ENCODE measurements at places on chromosomes 6 and 20.

DNA sequence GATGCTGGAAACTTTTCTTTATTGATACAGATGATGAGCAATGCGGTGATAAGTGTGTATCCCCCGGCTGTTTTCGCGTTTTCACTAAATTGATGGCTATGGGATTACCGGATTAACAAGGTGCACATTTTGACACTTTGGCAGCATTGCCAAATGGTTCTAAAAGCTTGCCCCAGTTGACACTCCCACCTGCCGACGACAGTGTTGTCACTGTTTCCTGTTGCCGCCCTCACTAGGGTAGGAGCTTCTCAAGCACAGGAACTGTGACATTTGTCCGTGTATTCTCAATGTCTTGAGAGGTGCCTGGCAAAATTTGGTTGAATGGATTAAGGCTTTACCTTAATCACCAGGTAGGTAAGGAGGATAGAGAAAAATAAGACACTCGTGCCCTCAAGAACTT is 9.8 kb upstream of the MAPK13 start:
- DNase-seq, result no peak

DNA sequence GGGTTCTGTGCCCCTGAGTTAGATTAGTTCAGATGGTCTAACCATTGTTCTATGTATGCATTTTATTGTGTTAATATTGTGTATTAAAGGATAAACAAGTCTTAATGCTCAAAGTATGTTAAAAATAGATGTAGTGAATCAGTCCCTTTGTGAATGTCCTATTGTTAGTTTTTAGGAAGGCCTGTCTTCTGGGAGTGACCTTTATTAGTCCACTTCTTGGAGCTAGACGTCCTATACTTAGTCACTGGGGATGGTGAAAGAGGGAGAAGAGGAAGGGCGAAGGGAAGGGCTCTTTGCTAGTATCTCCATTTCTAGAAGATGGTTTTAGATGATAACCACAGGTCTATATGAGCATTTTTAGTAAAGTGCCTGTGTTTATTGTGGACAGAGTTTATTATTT is 12.3 kb upstream of the HMGN4 start:
- no peak for DNase-seq

GRCh38 chr6:51893366-51893765 is 194.0 kb downstream of the PKHD1 start:
- peak; percentile 22 for DNase-seq

GRCh38 chr6:80003826-80004172 is 650 bp upstream of the TTK start:
- DNase-seq, result no peak

DNA sequence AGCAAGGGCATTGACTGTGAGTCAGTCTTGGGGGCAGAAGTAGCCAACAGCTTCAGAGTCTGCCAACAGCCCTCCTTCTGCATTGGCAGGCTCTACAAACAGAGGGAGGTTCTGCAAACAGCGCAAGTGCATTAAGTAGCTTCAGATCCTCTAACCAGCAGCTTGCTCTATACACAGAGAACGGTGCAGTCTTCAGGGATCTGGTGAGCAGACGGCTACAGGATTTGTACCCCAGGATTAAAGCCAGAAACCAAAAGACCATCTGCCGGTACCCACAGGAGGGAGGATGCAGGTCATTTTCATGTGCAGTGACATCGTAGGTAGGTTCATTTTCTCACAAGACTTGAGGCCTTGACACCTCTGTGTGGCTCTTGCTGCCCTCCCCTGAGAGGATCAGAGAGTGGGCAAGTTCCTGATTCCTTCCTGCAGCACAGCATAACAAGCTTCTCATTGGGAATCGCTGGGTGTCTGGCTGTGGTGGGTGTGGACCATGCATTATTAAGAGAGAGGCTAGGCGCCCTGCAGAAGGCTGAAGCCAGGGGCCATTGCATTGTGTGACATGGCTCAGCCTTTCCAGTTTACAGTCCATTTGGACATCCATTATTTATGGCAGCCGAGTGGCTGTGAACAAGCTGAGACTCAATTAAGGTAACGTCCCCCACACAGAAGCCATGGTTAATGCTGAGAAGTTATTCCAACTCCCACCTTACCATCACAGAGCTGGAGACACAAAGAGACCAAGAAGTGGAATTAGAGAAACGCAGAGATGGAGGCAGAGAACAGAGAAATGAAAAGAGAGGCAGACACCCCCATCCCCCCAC is 250.0 kb downstream of the LRFN2 start:
- no peak for DNase-seq

GRCh38 chr6:35810971-35811698 is 6.0 kb downstream of the LHFPL5 start:
- no peak for DNase-seq

- DNase-seq, result no peak
Observed at GRCh38 chr6:44044154-44044539, 83.1 kb downstream of the MRPL14 start.

GRCh38 chr6:42007286-42008137 is 42.8 kb upstream of the TAF8 start:
- DNase-seq, result no peak

GRCh38 chr6:63452125-63452524 is 120.2 kb upstream of the LOC128125822 start:
- no peak for DNase-seq

GRCh38 chr6:125154118-125154760 is 666 bp downstream of the TPD52L1 start:
- DNase-seq, result no peak

DNA sequence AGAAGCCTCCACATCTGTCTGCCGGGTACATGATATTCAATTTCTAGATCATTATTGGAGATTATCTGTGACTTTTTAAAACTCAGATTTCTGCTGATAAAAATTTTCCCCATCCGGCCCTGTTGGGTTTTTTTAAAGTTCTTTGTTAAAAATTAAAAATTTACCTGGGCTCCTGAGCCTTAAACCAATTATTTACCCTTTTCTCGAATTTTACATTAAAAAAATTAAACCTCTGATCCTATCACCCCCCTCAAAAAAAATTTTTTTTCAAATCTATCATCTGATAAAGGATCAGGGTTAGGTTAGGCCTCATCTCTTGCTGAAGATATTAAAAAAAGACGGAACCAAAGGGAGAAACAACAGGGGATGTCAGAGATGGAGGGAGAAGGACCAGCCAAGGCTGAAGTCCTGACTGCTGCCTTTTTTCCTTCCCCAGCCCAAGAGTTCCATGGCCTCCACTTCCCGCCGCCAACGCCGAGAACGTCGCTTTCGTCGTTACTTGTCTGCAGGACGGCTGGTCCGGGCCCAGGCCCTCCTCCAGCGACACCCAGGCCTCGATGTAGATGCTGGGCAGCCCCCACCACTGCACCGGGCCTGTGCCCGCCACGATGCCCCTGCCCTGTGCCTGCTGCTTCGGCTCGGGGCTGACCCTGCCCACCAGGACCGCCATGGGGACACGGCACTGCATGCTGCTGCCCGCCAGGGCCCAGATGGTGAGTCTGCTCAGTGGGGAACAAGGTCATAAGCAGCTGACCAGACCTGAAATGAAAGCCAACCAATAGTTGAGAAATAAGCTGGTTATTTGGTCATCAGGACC is 527 bp downstream of the NFKBIL1 start:
- DNase-seq, result no peak

DNA sequence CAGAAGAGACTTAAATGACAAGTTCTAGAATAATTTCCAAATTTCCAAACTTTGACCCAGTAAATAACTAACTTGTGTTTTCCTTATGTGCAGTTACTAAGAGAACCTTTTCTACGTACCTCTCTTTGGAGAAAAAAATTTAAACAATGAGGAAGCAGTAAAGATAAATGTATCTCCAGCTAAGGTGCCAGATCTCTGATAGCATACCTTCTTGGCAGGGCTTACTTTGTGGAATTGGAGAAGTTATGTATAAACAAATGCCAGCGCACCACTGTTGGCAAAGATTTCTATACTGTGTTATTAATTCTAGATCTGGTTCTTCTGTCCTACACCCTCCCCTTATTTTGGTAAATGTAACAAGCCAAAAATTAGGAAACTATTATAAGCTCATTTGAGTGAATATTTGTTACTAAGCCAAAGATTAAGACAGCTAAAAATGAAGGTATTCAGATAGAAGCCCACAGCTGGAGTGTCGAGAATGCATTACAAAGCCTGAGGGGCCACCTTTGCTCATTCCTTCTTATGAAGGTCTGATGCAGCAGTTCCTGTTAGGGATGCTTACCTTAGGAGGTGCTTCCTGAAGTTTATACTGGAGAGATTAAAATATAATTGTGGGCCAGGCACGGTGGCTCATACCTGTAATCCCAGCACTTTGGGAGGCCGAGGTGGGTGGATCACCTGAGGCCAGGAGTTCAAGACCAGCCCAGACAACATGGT is 373.1 kb upstream of the SOX4 start:
- no peak for DNase-seq

GRCh38 chr20:22232923-22233322 is 351.4 kb downstream of the FOXA2 start:
- no peak for DNase-seq

- DNase-seq, result no peak
Observed at GRCh38 chr20:4130404-4131189, 115.2 kb upstream of the RNF24 start.

DNA sequence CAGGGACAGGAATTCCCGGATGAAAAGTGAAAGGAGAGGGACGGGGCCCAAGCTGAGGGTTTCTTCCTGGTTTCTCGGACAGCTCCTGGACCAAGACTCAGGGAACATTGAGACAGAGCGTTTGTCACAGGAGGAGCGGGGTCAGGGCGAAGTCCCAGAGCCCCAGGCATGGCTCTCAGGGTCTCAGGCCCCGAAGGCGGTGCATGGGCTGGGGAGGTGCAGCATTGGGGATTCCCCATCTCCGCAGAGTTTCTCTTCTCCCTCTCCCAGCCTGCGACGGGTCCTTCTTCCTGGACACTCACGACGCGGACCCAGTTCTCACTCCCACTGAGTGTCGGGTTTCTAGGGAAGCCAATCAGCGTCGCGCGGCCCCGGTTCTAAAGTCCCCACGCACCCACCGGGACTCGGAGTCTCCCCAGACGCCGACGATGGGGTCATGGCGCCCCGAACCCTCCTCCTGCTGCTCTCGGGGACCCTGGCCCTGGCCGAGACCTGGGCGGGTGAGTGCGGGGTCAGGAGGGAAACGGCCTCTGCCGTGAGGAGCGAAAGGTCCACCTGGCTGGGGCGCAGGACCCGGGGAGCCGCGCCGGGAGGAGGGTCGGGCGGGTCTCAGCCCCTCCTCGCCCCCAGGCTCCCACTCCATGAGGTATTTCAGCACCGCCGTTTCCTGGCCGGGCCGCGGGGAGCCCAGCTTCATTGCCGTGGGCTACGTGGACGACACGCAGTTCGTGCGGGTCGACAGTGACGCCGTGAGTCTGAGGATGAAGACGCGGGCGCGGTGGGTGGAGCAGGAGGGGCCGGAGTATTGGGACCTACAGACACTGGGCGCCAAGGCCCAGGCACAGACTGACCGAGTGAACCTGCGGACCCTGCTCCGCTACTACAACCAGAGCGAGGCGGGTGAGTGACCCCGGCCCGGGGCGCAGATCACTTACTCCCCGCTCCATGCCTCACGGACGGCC is 54.6 kb upstream of the POLR1H start:
- DNase-seq, result no peak

DNA sequence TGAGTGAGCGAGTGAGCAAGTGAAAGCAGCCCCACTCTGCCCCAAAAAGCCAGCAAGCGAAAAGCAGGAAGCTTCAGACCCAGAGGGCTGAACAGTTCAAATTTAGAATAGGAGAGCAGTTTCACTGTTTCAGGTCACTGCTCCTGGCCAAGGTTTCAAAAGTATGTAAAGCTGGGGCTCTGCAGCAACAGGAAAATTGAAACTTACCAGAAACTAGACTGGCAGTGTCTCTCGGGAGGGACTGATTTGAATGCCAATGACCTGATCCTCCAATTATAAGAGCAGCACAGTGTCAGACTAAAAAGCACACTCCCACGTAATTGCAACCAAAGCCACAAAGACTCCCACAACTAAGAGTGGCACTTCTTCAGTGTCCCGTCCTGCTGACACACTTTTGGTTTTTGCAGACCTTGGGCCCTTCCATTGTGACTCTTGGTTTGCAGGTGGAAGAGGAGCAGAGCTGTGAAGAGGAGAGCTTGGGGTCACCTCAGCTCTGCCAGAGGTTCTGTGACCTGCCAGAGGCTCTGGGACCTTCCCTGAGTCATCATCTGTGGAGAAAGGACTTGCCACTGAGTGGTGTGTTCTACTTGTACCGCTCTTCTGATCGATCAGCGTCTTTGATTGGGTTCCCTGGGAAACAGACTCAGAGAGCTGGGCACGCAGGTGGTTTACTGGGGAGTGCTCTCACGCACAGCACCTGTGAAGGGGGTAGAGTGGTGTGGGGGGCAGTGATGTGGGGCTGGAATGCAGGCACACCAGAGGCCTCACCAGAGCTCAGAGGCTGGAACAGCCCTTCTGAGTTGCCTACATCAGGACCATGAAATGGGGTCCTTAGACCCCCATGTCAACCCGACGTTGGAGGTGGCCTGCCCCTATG is 52.7 kb upstream of the PTGIS start:
- no peak for DNase-seq

- no peak for DNase-seq
Observed at GRCh38 chr20:50099565-50099991, 13.4 kb downstream of the UBE2V1 start.

- DNase-seq, result no peak
Observed at GRCh38 chr20:61457725-61458124, 205.7 kb downstream of the CDH4 start.

- no peak for DNase-seq
Observed at GRCh38 chr6:5343998-5344397, 82.7 kb downstream of the FARS2 start.

GRCh38 chr6:33057222-33058150 is 16.0 kb downstream of the HLA-DPA1 start:
- no peak for DNase-seq

- peak; percentile 34 for DNase-seq
Observed at GRCh38 chr20:50724851-50725723, 6.3 kb upstream of the PARD6B start.

GRCh38 chr6:5206920-5207561 is 53.7 kb downstream of the LYRM4 start:
- DNase-seq, result no peak

- DNase-seq, result no peak
Observed at GRCh38 chr6:64817525-64817924, 889.5 kb downstream of the EYS start.

DNA sequence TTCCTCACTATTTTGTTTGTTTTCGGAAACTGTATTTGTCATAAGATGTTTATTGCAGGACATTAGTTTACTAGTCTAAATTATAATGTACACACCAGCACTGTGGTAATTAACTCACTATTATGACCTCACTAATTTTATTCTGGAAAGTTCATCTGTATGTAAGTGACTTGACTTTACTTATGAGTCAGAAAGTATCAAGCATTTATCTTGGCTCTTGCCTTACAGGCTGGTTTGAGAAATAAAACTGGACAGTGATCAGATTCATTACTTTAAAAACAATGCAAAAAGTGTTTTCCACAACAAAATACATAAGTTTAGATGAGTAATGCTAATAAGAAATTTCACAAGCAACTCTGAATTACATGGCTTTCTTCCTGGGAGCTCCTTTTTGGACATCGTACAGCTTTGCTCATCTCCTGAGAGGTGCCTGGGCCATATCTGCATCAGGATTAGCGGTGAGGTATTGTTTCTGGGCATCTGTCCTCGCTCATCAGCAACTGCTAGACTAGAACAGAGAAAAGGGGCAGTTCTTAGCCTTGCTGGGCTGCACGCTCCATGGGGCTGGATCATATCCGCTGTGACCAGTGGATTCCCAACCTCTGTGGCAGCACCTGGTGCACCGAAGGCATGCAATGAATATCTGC is 179.8 kb downstream of the SOD2 start:
- DNase-seq, result no peak

All from astrocyte of the cerebellum (primary cell).